ENCODE measurements at places on chromosomes 1 and 21.

DNA sequence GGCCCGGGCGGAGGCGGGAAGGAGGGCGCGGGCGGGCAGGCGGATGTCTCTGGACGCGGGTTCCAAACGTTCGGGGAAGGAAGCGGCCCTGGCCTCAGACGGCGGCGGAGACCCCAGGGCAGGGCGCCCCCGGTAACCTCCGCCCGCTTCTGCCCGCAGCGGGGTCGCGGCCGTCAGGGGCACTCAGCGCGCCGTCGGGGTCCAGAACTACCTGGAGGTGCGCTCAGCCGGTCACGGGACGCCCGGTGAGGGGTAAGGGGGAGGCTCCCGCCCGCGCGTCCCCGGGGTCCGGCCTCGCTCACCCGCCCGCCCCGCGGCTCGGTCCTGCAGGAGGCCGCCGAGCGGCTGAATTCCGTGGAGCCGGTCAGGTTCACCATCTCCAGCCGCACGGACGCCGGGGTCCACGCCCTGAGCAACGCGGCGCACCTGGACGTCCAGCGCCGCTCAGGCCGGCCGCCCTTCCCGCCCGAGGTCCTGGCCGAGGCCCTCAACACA is 406 bp downstream of the PUSL1 start:
- ATAC-seq = no peak

DNA sequence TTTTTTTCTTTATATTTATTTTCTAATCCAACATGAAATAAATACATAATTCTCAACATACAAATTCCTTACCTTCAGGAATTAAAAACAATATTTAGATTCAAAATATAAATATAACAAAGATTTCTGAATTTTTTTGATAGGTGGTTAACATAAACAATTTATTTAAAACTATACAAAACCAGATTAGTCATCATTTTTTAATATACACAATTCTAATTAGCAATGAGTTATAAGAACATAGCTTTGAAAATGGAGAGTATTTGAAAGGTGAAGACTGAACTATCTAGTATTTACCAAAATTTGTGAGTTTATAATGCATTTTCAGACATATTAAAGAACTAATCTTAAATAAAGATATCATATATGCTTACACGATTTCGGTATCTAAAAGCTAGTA is 37.5 kb downstream of the TPR start:
- ATAC-seq = no peak

- no peak for ATAC-seq
Measured at GRCh38 chr1:211935448-211935970, 99.8 kb downstream of the INTS7 start.

GRCh38 chr1:225911191-225912130 is 12.6 kb downstream of the PYCR2 start:
- peak; percentile 87 for ATAC-seq

- ATAC-seq = no peak
Measured at GRCh38 chr1:117020526-117021156, 19.1 kb downstream of the CD101 start.

DNA sequence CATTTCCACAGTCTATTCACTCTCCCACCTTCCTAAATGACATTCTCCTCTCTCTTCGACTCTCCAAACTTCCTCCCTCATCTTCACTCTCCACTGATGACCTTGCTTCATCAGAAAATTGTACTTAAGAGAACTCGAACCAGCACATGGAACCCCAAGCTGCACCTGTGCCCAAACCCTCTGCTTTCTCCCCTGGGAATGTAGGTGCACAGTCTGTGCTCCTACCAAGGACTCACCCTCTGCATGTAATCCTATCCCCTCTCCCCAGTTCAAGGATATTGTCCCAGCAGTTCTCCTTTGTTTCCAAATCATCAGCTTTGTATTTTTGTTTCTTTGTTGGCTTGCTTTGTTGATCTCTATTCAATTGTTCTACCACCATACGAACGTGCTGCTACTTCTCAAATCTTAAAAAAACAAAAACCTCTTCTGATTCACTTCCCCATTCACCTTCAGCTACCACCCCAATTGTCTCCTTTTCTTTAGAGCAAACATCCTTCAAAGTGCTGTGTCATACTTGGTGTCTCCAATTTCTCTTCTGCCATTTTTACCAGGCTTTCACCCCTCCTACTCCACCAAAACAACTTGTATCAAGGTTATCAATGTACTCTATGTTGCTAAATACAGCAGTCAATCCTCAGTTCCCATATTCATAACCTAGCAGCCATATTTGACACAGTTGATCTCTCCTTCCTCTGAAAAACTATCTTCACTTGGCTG is 26.8 kb downstream of the RAB3B start:
- no peak for ATAC-seq

DNA sequence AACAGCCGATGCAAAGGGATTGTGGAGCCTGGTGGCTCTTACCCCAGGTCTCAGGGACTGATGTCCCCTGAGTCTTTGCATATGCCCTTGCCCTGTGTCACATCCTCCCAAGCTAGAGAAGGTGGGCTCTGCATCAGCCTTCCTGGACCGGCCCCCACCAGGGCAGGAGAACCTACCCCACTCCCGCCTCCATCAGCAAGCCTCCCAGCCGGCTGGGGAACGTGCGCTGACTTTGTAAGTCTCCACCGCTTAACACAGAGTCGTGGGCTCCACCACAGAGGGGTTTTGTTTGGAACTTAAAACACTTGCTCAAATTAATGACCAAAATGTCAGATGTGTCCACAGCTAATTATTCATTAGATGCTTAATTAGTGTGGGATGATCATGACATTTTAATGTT is 255.2 kb upstream of the VAMP3 start:
- no peak for ATAC-seq

- no peak for ATAC-seq
Measured at GRCh38 chr21:24509131-24509530, 1098.2 kb downstream of the MRPL39 start.

- ATAC-seq = no peak
Measured at GRCh38 chr1:100879422-100879821, 15.2 kb downstream of the EXTL2 start.
